ENCODE measurements at places on chromosomes 4 and X.

GRCh38 chrX:101659601-101660063, at the start of gene ARMCX2:
Gene ARMCX2 (minus strand): TSS chrX:101659850. CDS start chrX:101657588, 2,262 bp downstream.
- peak; percentile 50 for DNase-seq

DNA sequence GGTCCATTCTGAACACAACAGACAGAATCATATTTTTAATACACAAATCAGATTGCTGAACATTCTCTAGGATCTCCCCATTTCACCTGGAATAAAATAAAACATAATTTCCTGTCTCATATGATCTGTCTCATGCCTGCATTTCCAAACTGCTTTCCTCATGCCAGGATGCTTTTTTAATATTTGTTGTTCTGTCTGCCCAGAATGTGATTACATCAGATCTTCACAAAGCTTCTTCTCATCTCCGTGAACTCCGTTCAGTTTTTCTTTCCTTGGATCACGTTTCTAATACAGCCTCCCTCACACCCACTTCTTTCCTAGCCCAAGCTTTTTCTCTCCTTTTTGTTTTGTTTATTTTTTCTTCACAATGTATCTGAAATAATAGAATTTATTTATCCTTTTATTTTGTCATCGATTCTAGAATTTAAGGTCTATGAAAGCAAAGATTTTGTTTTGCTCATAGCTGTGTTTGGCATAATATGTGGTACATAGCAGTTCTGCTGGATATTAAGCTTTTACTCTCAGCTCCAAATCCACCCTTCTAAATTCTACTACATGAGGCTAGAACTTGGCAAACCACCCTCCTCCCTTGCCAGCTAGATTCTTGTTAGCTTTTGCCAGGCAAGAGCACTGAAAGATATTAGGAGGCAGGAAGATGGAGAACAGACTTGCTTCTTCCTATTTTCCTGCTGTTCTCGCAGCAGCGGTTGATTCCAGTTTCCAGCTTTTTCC, 165.5 kb upstream of the SLIT2 start:
- no peak for DNase-seq

DNA sequence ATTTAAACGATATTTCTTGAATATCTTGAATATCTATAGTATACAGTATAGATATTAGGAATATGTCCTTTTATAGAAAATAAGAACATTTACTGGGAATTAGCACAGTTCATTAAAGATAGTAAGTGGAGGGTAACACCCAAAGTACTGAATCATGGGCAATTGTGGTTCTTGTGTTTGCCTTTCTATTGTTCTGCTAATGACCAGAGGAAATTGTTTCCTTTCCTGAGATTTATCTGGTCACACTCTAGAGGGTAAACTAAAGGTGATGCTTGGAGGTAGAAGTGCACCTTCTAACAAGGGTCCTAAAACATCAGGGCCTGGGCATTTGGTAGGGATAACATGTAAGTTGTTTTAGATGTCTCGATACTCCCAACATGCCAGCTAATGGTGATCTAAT, 241.3 kb upstream of the SFRP2 start:
- DNase-seq = no peak

GRCh38 chrX:129593137-129593536, 53.1 kb downstream of the OCRL start:
- no peak for DNase-seq

DNA sequence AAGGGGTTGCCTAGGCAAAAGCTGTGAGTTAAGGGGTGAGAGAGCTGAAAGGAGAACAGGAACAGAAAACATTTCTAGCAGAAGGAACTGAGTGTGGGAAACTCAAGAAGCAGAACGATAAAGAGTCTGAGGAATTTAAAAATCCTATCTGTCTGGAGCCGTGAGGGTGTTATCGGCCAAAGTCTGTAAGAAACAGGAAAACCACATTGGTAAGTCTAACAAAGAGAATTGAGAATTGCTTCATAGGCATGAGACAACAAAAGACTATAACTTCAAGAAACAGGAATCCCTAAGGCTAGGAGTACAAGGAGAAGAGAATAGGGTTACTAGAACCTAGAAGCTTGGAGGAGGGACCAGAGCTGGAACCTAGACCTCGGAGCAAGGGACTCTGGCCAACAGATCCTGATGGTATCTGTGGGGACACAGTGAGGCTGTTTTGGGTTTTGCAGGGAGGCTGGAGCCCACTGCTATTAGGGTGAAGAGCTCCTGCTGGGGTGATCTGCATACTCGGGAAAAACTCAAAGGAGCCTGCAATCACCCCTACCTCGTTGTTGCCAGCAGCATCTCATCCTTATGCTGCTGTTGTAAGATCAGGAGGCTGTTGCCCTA, 175.6 kb downstream of the FBXO8 start:
- DNase-seq = no peak

DNA sequence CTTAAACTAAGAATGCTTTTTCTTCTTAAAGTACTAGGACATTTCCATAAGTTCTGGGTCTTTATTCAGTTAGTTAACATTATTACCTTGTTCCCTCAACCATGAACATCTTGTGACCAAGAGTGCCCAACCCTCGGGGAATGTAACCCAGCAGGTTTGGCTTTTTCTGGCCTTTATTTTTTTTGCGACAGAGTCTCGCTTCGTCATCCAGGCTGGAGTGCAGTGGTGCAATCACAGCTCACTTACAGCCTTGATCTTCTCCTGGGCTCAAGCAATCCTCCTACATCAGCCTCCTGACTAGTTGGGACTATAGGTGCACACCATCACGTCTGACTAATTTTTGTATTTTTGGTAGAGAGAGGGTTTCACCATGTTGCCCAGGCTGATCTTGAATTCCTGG, 65.1 kb downstream of the USP11 start:
- no peak for DNase-seq

- no peak for DNase-seq
Measured at GRCh38 chr4:104905546-104905945, 241.1 kb upstream of the TET2 start.

DNA sequence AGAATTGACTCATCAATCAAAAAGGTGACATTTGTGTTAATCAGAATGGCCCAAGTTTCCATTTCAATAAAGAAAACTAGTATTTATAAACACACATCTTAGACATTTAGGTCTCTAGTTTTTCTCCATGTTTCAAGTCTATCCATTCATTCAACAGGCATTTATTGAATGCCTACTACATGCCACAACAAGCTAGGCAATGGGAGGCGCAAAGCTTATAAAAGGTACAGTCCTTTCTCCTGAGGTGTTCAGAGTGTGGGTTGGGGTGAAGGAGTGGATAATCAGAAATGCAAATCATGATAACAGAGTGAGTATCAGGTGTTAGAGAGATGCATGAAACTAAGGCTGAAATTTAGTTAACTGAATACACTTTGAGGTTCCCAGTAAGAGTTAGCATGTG, 78.0 kb downstream of the HCCS start:
- DNase-seq = no peak

DNA sequence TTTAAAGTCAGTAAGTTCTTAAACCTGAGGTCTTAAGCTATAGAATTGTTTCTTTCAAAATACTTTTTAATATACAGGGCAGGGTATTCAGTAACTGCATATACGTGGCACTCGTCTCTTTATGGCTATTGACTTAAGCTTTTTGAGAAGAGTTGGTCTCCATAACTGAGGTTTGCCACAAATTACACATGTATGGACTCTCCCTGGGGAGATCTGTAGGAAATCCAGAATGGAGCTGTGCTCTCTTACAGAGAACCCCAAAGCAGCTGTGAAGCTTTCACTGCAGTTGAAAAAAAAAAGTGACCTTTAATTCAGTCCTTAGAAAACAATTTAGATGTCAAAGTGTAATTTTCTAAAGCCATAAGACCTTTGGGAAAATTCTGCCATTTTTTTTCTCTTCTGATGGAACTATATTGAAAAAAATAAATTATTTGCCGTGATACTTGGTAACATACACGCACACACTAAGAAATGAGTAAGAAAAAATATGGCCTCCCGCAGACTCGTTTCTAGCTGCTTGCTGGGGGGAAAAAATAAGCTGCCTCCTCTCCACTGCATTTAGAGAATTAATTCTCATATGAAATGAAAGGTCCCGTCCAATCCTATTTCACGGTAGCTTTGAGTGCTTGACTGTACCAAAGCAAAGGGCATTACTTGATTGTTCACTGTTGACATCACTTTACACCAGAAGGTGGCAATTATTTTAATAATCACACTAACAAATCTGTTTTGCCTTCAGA, 159.4 kb upstream of the TENM3 start:
- no peak for DNase-seq

- DNase-seq = no peak
Measured at GRCh38 chr4:166577639-166578038, 656.7 kb downstream of the SPOCK3 start.

DNA sequence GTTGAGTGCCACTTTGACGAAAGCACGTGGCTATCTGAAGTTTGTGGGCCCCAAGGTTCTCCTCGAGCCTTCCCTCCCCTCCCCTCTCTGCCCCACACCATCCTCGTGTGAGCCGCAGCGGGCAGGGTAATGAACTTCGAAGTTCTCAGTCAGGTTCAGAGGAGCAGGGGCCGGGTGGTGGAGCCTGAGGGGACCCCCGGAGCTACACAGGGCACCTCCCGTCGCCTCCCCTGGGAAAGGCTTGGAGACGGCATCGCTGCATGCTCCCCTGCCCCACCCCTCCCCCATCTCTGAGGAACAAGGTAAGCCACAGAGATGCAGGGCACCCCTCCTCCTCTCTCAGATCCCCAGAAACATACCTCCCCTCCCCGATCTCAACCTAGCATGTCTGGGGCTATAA, 2.8 kb upstream of the NKX1-1 start:
- DNase-seq = no peak

DNA sequence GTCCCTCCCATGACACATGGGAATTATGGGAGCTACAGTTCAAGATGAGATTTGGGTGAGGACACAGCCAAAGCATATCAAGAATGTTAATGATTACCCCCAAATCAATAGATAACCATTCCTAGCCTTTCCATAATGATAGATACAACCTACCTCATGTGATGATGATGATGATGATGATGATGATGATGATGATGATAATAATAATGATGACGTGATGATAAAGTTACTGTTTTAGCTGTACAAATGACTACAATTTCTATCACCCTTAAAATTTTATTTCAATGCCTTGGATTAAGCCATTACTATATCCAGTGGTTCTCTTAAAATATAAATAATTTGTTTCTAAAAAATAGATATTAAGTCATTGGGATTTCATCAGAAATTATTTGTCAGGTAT, 55.2 kb upstream of the NLGN4X start:
- no peak for DNase-seq

DNA sequence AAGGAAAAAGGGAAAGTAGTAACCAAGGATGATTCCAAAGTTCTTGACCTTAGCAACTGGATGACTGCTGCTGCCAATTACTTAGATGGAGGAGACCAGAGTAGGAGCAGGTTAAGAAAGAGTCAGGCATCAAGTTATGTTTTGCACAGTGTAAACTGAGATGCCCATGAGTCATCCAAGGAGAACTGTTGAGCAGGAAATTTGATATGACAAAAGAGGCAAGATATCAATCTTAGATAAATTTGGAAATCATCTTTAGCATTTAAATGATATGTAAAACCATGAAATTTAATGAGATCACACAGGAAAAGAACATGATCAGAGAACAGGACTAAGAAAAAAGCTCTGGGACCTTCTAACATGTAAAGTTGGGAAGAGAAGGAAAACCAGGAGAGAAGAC, 361.3 kb downstream of the OPHN1 start:
- DNase-seq = no peak

DNA sequence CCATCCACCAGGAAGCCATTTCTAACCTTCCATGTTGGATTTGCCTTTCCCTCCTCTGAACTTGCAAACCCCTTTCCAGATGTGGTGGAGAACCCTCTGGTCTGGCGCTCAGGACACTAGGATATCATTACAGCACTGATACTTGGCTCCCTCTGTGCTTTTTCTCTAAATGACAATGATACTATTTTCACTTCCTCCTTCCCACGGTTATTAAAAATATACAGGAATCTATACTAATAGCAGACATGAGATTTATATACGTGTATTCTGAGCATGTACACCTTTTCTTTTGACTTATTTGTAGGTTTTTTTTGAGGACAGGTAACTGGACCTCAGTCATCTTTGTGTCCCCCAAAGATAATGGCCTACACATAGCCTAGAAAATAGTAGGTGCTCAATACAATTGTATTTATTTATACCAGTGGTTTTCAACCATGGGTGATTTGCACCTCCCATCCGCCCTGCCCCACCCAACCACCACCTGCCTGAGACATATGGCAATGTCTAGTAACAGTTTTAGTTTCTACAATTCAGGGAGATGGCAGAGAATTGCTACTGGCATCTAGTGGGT, 60.4 kb upstream of the PLAC8 start:
- DNase-seq = no peak

- no peak for DNase-seq
Measured at GRCh38 chr4:88527787-88528186, 4.2 kb upstream of the PYURF start.

GRCh38 chr4:46852800-46853199, 56.2 kb downstream of the COX7B2 start:
- no peak for DNase-seq

GRCh38 chrX:40065296-40066046, 32.3 kb downstream of the BCOR start:
- DNase-seq = no peak

GRCh38 chr4:174475528-174475927, 46.8 kb downstream of the HPGD start:
- no peak for DNase-seq

DNA sequence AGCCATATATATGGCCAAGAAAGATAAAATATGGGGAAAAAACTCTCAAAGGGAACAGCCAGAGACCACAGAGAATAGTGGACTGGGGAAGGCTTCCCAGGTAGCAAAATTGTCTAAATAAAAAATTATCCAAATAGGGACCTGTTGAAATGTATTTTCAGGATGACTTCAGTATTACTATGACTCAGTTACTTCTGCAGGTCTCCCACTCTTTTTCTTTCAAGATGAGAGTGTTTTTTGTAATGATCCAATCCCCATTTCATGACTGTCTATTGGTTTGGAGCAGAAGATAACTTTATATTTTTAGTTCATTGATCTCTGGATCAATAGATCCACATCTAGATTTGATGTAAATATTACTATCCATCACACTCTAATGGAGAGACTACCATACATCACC, 372.1 kb upstream of the EMCN start:
- DNase-seq = no peak

DNA sequence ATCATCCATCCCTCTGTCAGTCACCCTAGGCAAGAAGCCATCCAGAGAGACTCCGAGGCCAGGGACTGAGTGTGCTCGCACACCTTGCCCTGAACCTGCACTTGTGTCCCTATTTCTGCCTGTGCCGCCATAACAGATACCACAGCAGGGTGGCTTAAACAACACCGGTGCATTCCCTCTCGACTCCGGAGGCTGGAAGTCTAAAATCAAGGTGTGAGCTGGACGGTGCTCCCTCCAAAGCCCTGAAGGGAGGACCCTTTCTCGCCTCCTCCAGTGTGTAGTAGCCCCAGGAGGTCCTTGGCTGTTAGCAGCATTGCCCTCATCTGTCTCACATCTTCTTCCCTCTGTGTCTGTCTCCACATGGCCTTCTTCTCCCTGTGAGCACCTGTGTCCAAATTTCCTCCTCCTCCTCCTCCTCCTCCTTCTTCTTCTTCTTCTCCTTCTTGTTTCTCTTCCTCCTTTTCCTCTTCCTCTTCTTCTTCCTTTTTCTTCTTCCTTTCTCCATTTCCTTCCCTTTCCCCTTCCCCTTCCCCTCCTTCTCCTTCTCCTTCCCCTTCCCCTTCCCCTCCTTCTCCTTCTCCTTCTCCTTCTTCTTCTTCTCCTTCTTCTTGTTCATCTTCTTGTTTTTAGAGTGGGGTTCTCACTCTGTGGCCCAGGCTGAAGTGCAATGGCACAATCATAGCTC, 98.1 kb upstream of the ENPP6 start:
- no peak for DNase-seq
